Kasumi-1 (cell line): ENCODE measurements at places on chromosomes 7 and 10.

DNA sequence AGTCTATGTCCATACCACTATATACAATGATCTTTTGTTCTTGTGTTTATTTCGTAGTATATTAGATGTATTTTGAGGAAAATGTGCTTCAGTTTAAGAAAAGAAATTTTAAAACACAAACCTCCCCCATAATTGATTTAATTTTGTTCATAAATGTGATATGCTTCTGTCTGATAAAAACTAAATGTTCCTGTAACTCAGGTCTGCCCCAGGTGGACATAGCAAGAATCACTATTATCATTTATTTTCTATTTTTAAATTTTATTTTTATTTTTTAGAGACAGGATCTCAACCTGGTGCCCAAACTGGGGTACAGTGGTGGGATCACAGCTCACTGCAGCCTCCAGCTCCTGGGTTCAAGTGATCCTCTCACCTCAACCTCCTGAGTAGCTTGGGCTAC lies 43.2 kb downstream of the BEND7 start:
- DNase-seq = peak; percentile 33

GRCh38 chr10:127945948-127946711 lies 39.2 kb downstream of the PTPRE start:
- peak; percentile 52 for DNase-seq

DNA sequence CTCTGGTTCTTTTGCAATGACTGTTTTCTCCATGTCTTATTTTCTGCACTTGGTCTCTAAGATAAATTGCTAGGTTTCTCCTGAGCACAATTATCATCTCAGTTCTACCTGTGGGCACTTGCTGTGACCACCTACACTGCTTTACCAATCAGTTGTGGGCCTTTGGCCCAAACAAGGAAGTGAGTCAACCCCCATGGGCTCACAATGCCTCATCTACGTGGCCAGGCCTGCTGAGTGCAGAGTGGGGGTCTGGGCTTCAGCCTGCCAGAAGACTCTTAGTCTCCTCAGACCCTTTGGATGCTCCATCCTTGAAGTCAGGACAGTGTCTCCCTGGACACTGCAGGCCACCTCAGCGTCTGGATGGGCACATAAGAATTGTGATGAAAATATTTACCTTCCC lies 20.3 kb downstream of the SCART1 start:
- no peak for DNase-seq

GRCh38 chr10:92126100-92126650 lies 164.7 kb downstream of the CPEB3 start:
- DNase-seq = no peak

DNA sequence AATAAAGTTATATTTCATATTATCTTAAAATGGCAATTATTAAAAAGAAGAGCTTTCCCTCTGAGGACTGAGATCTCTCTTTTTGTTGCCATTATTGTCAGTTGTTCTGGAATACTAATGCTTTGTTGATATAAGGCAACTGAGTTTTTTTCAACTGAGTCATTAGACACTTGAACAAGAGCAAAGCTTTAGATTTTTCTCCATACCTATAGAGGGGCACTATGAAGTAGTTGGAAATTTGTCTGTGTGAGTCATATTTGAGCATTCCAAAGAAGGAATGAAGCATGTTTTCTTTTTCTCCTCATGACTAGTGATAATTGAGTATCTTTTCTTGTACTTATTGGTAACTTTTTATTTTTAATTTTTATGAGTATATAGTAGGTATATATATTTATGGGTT lies 24.5 kb downstream of the RPA3 start:
- DNase-seq = no peak

DNA sequence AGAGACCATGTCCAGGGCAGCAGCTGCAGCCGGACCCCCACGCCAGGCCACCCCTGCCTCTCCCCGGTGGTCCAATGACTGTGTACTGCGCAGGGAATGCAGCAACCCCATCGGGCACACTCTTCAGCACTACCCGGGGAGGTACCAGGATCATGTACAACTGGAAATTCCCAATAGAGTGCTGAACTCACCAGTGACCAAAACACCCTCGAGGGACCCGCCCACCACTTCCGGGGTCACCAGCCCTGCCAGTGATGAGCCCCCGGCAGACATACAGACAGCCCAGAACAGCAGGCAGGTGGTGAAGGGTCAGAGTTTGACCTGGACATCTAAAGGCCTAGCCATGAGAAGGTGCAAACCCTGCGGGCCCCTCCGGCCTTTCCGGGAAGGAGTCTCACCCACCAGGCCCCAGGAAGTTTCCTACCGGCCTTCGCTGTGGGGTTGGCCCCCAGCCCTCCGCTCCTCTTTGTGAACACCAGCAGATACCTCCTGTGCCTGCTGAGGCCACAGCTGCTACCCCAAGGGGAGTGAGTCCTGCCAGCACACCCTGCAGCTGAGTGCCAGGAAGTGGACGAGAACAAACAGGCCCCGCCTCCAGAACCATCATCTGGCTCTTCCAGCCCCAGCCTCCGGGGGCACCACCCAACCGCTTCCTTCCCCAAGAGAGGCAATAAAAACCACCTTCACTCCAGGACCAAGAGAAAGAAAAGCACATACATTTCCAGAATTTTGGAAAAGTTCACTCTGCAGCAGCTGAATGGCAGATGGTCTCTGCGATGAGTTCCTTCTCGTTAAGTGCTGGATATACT lies 5.0 kb upstream of the ANKRD61 start:
- peak; percentile 66 for DNase-seq

DNA sequence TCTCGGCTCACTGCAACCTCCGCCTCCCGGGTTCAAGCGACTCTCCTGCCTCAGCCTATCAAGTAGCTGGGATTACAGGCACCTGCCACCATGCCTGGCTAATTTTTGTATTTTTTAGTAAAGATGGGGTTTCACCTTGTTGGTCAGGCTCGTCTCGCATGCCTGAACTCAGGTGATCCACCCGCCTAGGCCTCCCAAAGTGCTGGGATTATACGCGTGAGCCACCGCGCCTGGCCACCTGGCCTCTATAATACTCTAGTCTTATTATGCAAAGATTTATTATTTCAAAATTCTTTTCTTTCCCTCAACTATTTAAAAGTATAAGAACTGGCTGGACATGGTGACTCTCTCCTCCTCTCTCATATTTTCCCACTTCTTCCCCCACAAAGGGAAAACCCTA lies 30.0 kb upstream of the C1GALT1 start:
- DNase-seq = no peak
